ENCODE measurements at places on chromosomes 11 and 22.

DNA sequence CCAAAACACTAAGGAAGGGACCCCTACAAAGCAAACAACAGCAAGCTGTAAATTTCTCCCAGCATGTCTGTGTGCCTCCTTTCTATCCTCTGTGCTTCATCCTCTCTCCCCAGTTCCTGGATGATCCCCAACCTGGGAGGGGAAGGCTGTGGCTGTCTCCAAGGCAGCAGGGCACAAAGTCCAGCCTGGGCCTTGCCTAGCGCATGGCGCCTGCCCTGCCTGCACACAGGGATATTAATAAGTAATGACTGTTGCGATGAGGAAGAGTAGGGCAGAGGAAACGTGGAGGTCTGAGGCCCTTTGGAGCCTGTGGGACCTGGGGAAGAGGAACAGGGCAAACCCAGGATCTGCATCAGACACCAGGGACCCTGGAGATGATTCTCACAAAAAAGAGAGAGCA, 2.0 kb downstream of the USH1C start:
- no peak for DNase-seq

DNA sequence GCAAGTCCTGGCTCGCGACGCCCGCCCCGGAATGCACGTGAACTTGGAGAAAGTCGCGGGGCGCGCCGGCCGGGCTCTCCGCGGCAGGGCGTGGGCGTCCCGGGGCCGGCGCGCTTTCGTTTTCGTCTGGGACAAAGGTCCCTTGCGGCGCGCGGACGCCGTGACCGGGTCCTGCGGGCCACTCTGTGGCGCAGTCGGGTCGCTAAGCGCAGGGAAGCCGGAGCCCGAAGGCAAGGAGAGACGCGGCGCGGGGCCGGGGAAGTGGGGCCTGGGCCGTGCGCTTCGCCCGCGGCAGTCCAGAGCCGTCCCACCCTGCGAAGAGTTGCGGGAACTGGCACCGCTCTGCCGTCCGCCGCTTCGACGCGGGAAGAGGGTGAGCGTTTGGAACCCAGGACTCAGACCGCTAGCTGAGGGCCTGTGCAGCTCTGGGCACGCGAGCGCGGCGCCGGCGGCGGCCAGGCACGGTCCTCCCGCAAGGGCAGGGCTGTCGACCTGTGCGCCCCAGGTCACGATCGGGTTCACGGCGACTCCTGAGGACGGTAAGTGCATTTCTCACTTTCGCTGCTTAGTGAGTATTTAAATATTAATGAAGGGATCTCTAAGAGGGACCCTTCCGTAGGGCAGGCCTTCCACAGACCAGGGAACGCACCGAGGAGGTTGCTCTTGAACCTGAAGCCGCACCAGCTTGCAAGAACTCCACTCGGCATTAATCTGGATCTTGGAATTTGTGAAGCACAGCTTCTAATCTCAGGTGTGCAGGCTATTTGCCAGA, 78.0 kb upstream of the PPARA start:
- DNase-seq: no peak

DNA sequence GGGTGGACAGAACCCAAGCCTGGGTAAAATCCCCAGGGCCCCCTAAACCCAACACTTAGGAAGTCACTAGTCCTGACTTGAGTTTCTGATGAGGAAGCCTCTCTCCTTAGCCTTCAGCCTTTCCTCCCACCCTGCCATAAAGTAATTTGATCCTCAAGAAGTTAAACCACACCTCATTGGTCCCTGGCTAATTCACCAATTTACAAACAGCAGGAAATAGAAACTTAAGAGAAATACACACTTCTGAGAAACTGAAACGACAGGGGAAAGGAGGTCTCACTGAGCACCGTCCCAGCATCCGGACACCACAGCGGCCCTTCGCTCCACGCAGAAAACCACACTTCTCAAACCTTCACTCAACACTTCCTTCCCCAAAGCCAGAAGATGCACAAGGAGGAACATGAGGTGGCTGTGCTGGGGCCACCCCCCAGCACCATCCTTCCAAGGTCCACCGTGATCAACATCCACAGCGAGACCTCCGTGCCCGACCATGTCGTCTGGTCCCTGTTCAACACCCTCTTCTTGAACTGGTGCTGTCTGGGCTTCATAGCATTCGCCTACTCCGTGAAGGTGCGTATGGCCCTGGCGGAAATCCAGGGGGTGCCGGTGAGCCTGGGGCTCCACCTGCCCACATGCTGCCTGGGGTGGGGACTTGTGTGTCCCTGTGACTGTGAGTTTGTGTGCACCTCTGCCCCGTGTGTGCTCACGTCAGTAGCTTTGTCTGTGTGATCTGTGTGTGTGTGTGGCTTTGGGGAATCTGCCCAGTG, at the start of gene IFITM1:
Gene IFITM1 (plus strand): TSS at position 254 of the 767 bp plus-strand sequence. CDS start 131 bp downstream, at position 385.
- DNase-seq: no peak

- DNase-seq: no peak
Measured at GRCh38 chr22:36327922-36328551, 59.7 kb downstream of the MYH9 start.

GRCh38 chr22:19059481-19060278, 62.5 kb downstream of the DGCR2 start:
- DNase-seq: no peak

DNA sequence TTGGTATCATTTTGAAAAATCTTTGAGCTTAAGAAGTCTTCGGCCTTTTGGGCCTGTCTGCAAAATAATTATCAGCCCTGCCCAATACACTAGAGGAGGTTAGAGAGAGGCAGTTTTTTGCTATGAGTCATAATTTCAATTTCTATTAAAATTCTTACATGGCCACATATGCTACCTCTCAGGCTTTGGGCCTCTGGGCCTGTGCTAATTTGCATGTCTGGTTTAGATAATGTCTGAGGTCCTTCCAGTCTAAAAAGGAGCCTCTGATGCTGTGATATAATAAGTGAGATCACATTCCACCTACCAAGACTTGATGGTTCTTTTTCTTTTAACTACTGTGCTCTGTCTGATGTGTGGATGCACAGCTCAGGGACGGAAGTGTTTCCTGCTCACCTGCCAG, 70.8 kb downstream of the KCNJ1 start:
- DNase-seq: no peak

DNA sequence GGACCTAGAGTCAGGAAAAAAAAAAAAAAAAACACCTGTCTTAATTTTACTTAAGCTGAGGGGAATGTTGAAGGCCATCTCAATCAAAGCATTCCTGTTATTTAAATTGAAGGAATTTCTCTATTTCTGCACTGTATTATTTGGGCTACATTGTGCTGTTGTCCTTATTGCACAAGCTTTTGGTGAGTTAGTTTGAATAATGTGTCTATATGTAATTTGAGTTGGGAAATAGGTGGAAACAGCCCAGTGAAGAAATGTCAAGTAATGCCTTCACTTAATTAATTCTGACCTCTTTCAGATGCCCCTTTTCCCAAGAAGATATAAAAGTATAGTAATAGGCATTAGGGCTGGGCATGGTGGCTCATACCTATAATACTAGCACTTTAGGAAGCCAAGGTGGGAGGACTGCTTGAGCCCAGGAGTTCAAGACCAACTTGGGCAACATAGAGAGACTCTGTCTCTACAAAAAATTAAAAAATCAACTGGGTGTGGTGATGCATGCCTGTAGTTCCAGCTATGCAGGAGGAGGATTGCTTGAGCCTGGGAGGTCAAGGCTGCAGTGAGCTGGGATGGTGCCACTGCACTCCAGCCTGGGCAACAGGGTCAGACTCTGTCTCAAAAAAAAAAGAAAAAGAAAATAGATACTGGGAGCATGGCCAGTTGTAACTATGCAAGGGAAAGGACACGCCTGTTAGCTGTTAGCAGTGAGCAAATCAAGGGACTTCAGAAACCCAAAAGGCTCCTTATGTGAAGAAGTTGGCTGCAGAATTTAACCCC, 34.9 kb downstream of the OR10A6 start:
- no peak for DNase-seq

All from stimulated activated CD4-positive, alpha-beta T cell treated with anti-CD3 and anti-CD28 coated beads, Interleukin-2, amount 100 ng/mL, for 4 hours (primary cell).